Hematopoietic multipotent progenitor cell treated with erythropoietin and hydrocortisone succinate and interleukin-3 and kit ligand, for 6 days (in vitro differentiated cells): ENCODE measurements at places on chromosomes 7 and 10.
A peak's percentile ranks its signal among the peaks of the same experiment; 100 is the strongest.

DNA sequence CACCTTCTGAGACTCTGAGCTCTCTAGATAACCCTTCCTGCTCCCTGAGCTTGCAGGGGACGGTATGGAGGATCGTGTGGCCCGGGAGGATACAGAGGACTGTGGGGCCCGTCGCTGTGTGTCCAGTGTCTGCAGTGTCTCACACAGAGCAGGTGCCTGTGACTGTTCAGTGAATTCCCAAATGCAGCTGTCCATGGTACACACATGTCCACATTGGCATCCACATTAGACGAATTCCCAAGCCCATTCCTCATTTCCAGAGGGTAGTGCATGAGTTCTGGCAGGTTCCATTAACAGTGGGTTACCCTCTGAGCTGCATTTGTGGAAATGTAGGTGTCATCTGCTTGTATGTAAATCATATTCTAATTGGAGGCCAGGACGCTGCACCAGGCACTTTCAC is 39.5 kb downstream of the WDFY4 start:
- DNase-seq: no peak

- peak; percentile 75 for DNase-seq
These were observed 11.0 kb upstream of the DNTT start for GRCh38 chr10:96292971-96293920.

GRCh38 chr7:112052993-112053736 is 153.0 kb downstream of the DOCK4 start:
- no peak for DNase-seq

GRCh38 chr7:13017333-13017857 is 330.0 kb downstream of the ARL4A start:
- DNase-seq: no peak
